ENCODE measurements at places on chromosomes 1 and 21.

- DNase-seq: no peak
These were observed 38.6 kb downstream of the NSL1 start for GRCh38 chr1:212752934-212753497.

DNA sequence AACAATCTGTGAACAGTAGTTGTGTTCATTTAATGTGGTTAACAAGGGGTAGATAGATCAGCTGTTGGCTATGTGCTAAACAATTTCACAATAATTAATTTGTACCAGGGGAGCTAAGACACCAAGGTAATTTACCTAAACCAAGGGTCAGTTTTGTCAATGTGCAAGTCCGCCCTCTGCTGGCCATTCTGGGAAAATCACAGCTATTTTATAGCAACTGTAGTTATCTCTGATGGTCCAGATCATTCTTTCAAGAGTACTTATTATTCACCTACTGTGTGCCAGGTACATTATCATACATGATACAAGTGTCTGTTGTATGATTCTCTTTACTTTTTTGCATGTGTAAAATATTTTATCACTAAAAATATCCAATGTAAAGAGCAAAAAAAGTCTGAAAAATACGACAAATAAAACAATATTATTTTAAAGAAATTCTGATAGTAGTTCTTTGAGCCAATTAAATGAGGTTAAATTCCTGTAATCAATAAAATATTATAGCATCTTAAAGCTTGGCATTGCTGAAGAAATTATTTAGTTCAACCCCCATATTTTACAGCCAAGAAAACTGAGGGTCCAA lies 312.3 kb upstream of the FAM78B start:
- DNase-seq: peak; percentile 48

GRCh38 chr1:6427441-6428390 lies 3.1 kb downstream of the ESPN start:
- no peak for DNase-seq

- no peak for DNase-seq
These were observed 14.4 kb upstream of the NOS1AP start for GRCh38 chr1:162055062-162055461.

DNA sequence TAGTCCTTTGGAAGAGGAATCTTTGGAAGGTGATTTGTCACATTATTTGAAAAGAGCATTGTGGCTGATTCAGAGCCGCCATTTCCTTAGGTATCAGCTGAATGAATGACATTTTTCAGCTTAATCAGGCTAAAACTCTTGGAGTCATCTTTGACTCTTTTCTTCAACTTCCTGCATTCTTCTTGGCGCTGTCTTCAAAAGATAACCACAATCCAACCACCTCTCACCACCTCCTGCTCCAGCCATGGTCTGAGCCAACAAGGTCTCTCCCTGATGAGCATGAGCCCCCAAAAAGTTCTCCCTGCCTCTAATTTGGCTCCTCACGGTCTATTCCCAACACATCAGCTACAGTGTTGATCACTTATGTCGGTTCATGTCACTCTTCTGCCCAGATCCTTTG lies 297.6 kb upstream of the RUNX1 start:
- DNase-seq: no peak

DNA sequence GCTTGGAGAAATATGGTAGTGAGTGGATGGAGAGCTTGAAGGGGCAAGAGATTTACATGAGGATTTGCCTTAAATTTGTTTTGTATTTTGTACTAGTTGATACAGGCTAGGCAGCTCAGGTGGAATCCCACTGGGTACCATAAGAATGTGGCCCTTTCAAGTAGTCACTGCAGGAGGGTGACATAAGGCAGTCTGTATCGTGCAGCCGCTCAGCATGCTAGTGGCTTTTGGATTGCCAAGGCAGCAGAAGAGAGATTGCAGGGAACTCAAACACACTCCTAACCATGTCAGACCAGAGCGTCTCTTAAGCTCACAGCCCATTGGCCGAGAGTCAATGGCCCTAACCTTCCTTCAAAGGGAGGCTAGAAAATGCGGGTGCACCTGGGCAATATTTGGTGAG lies 420.0 kb downstream of the ADGRL2 start:
- no peak for DNase-seq

GRCh38 chr1:163406772-163407171 lies 85.0 kb downstream of the NUF2 start:
- no peak for DNase-seq

Data from NCI-H460 (cell line).